Activated CD4-positive, alpha-beta memory T cell treated with anti-CD3 and anti-CD28 coated beads, Interleukin-2, amount 10 ng/mL, durations not matched to agents 7 days and 5 days (primary cell): ENCODE measurements at places on chromosomes 5 and 9.

DNA sequence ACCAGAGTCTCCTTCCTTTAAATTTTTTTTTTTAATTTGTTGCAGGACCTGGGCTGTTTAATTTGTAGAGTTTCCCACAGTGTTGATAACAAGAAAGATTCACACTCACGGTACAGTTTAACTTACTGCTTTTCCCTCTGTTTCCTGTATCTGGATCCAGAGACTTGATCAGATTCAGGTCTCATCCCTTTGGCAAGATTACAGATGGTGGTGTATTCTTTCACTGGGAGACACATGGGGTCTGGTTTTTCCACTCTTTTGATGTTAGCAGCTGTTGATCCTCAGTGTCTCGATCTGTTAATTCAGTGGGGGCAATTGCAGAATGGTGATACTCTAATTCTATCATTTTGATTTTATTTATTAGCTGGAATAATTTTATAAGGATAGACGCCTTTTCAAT lies 75.4 kb upstream of the TNFAIP8 start:
- peaks cover 96% of the 10 kb centered on the region for H3K4me1 ChIP-seq
- peaks cover 66% of the 10 kb centered on the region for H3K36me3 ChIP-seq
- no peaks in the 10 kb centered on the region for H3K27me3 ChIP-seq

- H3K4me3 ChIP-seq = peak within 1 kb of the TSS; percentile 92
- peaks cover 28% of the 10 kb centered on the region for H3K36me3 ChIP-seq
- peaks cover 39% of the 10 kb centered on the region for H3K4me1 ChIP-seq
- H3K27ac ChIP-seq = peak within 1 kb of the TSS; percentile 85
Observed at GRCh38 chr9:4740638-4741364, at the start of gene AK3. Gene AK3, minus strand, starts transcription at chr9:4741202. Its CDS starts 115 bp downstream, at chr9:4741087.

DNA sequence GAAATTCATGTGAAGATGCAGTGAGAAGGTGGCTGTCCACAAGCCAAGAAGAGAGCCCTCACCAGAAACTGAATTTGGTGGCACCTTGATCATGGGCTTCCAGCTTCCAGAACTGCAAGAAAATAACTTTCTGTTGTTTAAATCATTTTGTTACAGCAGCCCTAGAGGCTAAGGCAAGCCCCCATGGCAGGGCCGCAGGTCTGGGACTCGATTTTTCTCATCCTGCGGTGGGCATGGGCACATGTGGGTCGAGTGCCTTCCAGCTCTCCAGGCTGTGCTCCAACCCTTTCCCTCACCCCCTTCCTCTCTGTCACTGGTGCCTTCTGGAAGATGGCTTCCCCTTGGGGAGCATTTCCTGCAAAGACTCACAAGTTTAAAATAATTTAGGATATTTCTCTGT lies 40.7 kb downstream of the AHRR start:
- no peak overlapping the region for H3K27ac ChIP-seq
- DNase-seq = no peak
- peaks cover 52% of the 10 kb centered on the region for H3K36me3 ChIP-seq
- peaks cover 3% of the 10 kb centered on the region for H3K4me1 ChIP-seq

GRCh38 chr5:119948162-119948561 lies 318.8 kb downstream of the FAM170A start:
- no peak overlapping the region for H3K4me3 ChIP-seq
- no peaks in the 10 kb centered on the region for H3K4me1 ChIP-seq
- H3K36me3 ChIP-seq = no peaks in the 10 kb centered on the region
- DNase-seq = no peak
- H3K27ac ChIP-seq = no peak overlapping the region

- no peaks in the 10 kb centered on the region for H3K4me1 ChIP-seq
- DNase-seq = no peak
- no peak overlapping the region for H3K27ac ChIP-seq
- H3K27me3 ChIP-seq = no peaks in the 10 kb centered on the region
- peaks cover 21% of the 10 kb centered on the region for H3K36me3 ChIP-seq
Observed at GRCh38 chr5:111422747-111423720, 89.3 kb downstream of the STARD4 start.

- H3K36me3 ChIP-seq = no peaks in the 10 kb centered on the region
- H3K4me3 ChIP-seq = no peak overlapping the region
- no peak overlapping the region for H3K27ac ChIP-seq
- no peaks in the 10 kb centered on the region for H3K27me3 ChIP-seq
Observed at GRCh38 chr5:54084696-54085095, 225.7 kb downstream of the ARL15 start.

DNA sequence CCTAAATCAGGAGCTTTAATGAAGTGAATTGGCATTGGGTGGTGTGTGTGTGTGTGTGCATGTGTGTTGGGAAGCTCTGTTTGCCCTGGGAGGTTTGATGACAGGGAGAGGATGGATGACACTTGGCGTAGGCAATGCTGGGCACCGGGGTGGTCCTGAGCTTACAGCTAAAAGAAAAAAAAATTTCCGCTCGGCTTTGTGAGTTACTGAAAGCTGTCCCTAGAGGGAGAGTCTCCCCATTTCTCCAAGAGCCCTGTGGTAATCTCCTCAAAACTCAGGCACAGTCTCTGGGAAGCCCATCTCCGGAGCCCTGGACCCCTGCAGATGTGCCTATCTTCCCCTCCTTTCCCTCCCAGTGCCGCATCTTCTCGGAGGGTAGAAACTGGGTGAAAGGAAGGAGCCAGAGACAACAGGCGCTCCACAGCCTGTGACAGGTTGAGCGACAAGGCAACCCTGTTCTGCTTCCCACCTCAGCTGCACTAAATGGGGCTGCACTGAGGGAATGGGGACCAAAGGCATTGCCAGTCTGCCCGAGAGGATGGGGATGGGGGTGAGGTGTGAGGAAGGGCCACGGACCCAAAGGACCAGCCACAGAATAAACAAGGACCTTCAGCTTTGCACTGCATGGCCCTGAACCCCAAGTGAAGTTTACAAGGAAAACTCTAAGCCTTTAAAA lies 35.8 kb upstream of the TIFAB start:
- no peaks in the 10 kb centered on the region for H3K36me3 ChIP-seq
- H3K27me3 ChIP-seq = peaks cover 79% of the 10 kb centered on the region
- peaks cover 6% of the 10 kb centered on the region for H3K4me1 ChIP-seq
- H3K27ac ChIP-seq = no peak overlapping the region

GRCh38 chr9:137055385-137056364 lies 1.8 kb upstream of the ENTPD2 start:
- no peak overlapping the region for H3K27ac ChIP-seq
- DNase-seq = no peak
- no peak overlapping the region for H3K4me3 ChIP-seq
- no peaks in the 10 kb centered on the region for H3K4me1 ChIP-seq
